Right kidney (tissue), 9 donors: ENCODE measurements at places on chromosomes 16 and 17.

GRCh38 chr16:17224879-17225281, 245.9 kb downstream of the XYLT1 start:
- no peak for DNase-seq

- DNase-seq, result no peak
Observed at GRCh38 chr16:68290450-68290849, 20.3 kb downstream of the SLC7A6OS start.

GRCh38 chr17:74243013-74243755, 29.8 kb downstream of the TTYH2 start:
- DNase-seq, result no peak

GRCh38 chr17:61464130-61464842, 12.1 kb downstream of the TBX4 start:
- DNase-seq, result no peak

DNA sequence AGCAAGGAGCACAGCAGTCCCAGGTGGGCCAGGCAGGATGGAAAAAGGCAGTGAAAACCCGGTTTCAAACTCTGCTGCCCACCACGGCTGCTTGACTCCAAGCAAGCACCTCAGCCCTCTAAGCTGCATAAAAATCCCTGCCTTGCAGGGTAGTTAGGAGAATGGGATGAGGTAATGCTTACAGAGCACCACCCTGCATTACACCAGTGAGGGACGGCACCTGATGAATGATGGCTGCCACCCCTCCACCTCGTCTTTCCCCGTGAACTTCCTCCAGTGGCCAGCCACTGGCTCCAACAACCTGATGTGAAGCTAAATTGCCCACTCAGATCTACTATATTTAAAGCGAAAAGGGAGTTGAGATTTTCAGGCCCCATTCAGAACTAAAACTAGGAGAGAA, 21.3 kb downstream of the MIEF2 start:
- no peak for DNase-seq

- DNase-seq, result peak; percentile 39
Observed at GRCh38 chr17:1043601-1044251, 46.8 kb downstream of the TIMM22 start.

- DNase-seq, result no peak
Observed at GRCh38 chr16:10665166-10665565, 29.6 kb downstream of the TEKT5 start.

- DNase-seq, result no peak
Observed at GRCh38 chr17:21024024-21024423, 18.8 kb downstream of the USP22 start.

GRCh38 chr16:22664561-22664997, 149.4 kb upstream of the HS3ST2 start:
- no peak for DNase-seq

DNA sequence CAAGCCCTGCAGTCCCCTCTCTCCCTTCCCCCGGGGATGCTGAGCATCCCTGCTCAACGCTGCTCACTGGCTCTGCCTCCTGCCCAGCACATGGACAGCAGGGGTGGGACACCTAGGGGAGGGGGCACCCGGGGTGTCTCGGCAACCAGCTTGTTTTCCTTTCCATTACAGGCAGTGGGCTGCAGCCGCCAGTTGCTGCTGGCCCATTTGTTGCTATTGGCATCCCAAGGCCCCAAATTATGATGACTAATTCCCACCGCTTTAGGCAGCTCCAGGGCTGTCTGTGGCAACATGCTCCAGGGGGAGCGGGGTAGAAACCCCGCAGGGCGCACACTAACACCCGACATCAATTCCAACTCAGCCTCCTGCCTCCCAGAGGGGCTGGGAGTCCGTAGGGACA, 4.9 kb downstream of the SDK2 start:
- no peak for DNase-seq

GRCh38 chr17:52648995-52649394, 490.5 kb upstream of the CA10 start:
- DNase-seq, result no peak

DNA sequence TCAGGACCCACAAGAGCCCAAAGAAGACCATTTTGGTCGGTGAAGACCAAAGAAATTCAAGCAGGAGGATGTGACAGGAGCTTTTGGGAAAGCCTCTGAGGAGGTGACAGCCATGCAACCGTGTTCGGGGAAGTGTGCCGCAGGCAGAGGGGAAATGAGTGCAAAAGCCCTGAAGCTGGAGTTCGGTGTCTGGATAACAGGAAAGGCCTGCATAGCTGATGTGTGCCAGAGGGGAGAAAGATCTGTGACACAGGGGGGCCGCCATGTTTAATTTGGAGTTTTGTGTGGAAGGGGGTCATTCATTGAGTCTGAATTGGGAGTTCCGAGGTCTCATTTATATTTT, 870 bp upstream of the ZC3H7A start:
- no peak for DNase-seq

- no peak for DNase-seq
Observed at GRCh38 chr16:73000020-73000906, 47.7 kb downstream of the ZFHX3 start.

GRCh38 chr16:10128397-10129258, 53.6 kb downstream of the GRIN2A start:
- DNase-seq, result no peak

DNA sequence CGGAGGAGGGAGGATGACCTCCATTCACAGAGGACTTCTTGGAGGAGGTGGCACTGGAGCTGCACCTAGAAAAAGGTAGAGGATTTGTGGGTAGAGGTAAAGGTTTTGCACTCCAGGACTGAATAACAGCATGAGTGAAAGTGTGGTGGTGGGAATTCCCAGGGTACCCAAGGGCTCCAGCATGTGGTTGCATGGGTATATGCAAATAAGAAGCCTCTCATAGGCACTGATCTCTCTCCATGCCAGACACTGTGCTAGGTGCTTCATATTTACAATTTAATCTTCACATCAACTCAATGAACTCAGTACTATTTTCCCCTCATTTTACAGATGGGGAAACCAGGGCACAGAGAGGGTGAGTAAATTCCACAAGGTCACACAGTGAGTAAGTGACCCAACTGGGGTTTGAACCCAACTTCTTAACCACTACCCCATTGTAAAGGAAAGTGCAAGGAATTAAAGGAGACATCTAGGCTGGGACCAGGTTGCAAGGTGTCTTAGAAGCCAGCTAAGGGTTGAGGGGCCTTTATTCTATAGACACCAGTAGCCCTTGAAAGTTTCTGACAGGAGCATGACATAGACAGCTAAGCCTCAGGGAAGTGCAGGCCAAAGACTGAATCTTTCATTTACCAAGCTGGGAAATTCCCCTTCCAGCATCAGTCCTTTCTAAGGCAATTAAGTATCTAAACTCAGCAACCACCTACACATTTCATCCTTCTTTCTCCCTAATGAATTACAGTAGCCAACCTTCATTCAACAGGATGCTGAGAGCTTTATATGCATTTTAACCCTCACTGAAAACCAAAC, 21.3 kb downstream of the SCNN1B start:
- DNase-seq, result no peak

GRCh38 chr17:77148940-77149510, 8.3 kb downstream of the SEC14L1 start:
- DNase-seq, result no peak

GRCh38 chr16:76052725-76053124, 224.5 kb upstream of the CNTNAP4 start:
- no peak for DNase-seq
